ENCODE measurements at places on chromosomes 7 and 10. TPM values are rescaled to one million over a fixed set of nuclear protein-coding genes. Genes with fewer than 3 reads are reported as not detected.

The VWC2 gene
- polyA plus RNA-seq = not detected

The PLCE1 gene
- polyA plus RNA-seq = 3.7 TPM

The TMEM270 gene
- not detected for polyA plus RNA-seq

The GPC2 gene
- not detected for polyA plus RNA-seq

The IKZF1 gene
- 0.06 TPM for polyA plus RNA-seq

All from GM23248 (cell line).